Dermis lymphatic vessel endothelial cell (primary cell): ENCODE measurements at places on chromosomes 2 and 18. TPM values are rescaled to one million over a fixed set of nuclear protein-coding genes. Genes with fewer than 3 reads are reported as not detected.

Gene ALK
- total RNA-seq, result not detected in 2 replicates

Gene IL1B
- not detected in 2 replicates for total RNA-seq

Gene RNF125
- 3.9 and 7.3 TPM in 2 replicates for total RNA-seq

Gene TTR
- not detected in 2 replicates for total RNA-seq

Gene RTTN
- 10.6 and 18.4 TPM in 2 replicates for total RNA-seq

Gene C2orf72
- under 0.01 and 7.6 TPM in 2 replicates for total RNA-seq

Gene SP100
- total RNA-seq, result 48.9 and 56.7 TPM in 2 replicates
